ENCODE measurements at places on chromosomes 16 and 17. TPM values are rescaled to one million over a fixed set of nuclear protein-coding genes. Genes with fewer than 3 reads are reported as not detected.

The CENPX gene
- total RNA-seq, result 58.2 TPM

GRCh38 chr17:50214976-50215760 is 13.7 kb upstream of the COL1A1 start:
- peak; percentile 16 for DNase-seq
- H3K4me1 ChIP-seq, result peaks cover 43% of the 10 kb centered on the region
- no peaks in the 10 kb centered on the region for H3K36me3 ChIP-seq

The WFDC1 gene
- total RNA-seq, result 14.0 TPM

GRCh38 chr17:64146418-64147109 is 16.6 kb upstream of the ERN1 start:
- no peaks in the 10 kb centered on the region for H3K27me3 ChIP-seq
- H3K4me1 ChIP-seq, result peaks cover 12% of the 10 kb centered on the region
- H3K27ac ChIP-seq, result peak overlapping the region; percentile 93
- H3K36me3 ChIP-seq, result no peaks in the 10 kb centered on the region
- peak; percentile 74 for DNase-seq

- no peaks in the 10 kb centered on the region for H3K36me3 ChIP-seq
- peak; percentile 35 for DNase-seq
- no peaks in the 10 kb centered on the region for H3K27me3 ChIP-seq
- H3K27ac ChIP-seq, result peak overlapping the region; percentile 44
These were observed 67.7 kb upstream of the TANC2 start for GRCh38 chr17:62898239-62898864.

- peak overlapping the region; percentile 87 for H3K27ac ChIP-seq
- H3K4me3 ChIP-seq, result no peak overlapping the region
- H3K27me3 ChIP-seq, result no peaks in the 10 kb centered on the region
- no peaks in the 10 kb centered on the region for H3K36me3 ChIP-seq
- peaks cover 35% of the 10 kb centered on the region for H3K4me1 ChIP-seq
- no peak for DNase-seq
These were observed 198.2 kb upstream of the CHMP6 start for GRCh38 chr17:80793421-80793820.

DNA sequence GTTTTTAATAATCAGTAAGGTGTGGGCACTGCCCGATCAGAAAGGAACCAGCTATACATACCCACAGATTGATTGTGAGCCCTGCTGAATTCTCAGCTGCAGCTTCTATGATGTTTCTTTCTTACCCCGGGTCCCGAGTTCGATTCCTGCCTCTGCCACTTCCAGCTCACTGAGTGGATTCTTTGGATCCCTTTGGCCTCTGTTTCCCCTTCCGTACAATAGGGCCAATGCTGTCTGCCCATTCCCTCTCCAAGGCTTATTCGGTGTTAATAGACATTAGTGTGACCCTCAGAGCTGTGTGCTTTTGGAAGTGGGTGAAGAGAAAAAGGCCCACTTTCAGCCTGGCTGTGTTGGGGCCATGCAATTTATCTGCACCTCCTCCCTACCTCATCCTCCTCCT is 115.8 kb downstream of the IRX5 start:
- H3K4me1 ChIP-seq, result no peaks in the 10 kb centered on the region
- H3K27me3 ChIP-seq, result peaks cover 3% of the 10 kb centered on the region
- no peak for DNase-seq
- no peak overlapping the region for H3K27ac ChIP-seq
- no peak overlapping the region for H3K4me3 ChIP-seq

GRCh38 chr17:80781211-80781610 is 210.4 kb upstream of the CHMP6 start:
- peak overlapping the region; percentile 80 for H3K27ac ChIP-seq
- H3K4me1 ChIP-seq, result peaks cover 19% of the 10 kb centered on the region
- no peaks in the 10 kb centered on the region for H3K36me3 ChIP-seq
- no peak overlapping the region for H3K4me3 ChIP-seq
- DNase-seq, result no peak

- no peaks in the 10 kb centered on the region for H3K27me3 ChIP-seq
- H3K4me1 ChIP-seq, result no peaks in the 10 kb centered on the region
- no peaks in the 10 kb centered on the region for H3K36me3 ChIP-seq
- H3K27ac ChIP-seq, result no peak overlapping the region
- H3K4me3 ChIP-seq, result no peak overlapping the region
- no peak for DNase-seq
These were observed 3.1 kb upstream of the CD300LD start for GRCh38 chr17:74595037-74595750.

- no peak overlapping the region for H3K27ac ChIP-seq
- H3K36me3 ChIP-seq, result no peaks in the 10 kb centered on the region
- peaks cover 4% of the 10 kb centered on the region for H3K4me1 ChIP-seq
- no peaks in the 10 kb centered on the region for H3K27me3 ChIP-seq
- peak; percentile 49 for DNase-seq
These were observed 47.5 kb downstream of the NT5M start for GRCh38 chr17:17350491-17351355.

The KIF19 gene
- 0.20 TPM for total RNA-seq

The WNT9B gene
- 2.6 TPM for total RNA-seq

The FBRS gene
- total RNA-seq, result 18.5 TPM

GRCh38 chr17:2054512-2055291 is at the start of gene HIC1:
Gene HIC1 (plus strand): TSS chr17:2055103. CDS start chr17:2056691, 1,588 bp downstream.
- H3K36me3 ChIP-seq, result no peaks in the 10 kb centered on the region
- peak within 1 kb of the TSS; percentile 69 for H3K27ac ChIP-seq
- peaks cover 33% of the 10 kb centered on the region for H3K4me1 ChIP-seq
- H3K4me3 ChIP-seq, result peak within 1 kb of the TSS; percentile 72

- no peaks in the 10 kb centered on the region for H3K36me3 ChIP-seq
- no peak overlapping the region for H3K4me3 ChIP-seq
- H3K4me1 ChIP-seq, result no peaks in the 10 kb centered on the region
- no peak for DNase-seq
- H3K27me3 ChIP-seq, result no peaks in the 10 kb centered on the region
These were observed 341.4 kb downstream of the CA10 start for GRCh38 chr17:51817117-51817516.

DNA sequence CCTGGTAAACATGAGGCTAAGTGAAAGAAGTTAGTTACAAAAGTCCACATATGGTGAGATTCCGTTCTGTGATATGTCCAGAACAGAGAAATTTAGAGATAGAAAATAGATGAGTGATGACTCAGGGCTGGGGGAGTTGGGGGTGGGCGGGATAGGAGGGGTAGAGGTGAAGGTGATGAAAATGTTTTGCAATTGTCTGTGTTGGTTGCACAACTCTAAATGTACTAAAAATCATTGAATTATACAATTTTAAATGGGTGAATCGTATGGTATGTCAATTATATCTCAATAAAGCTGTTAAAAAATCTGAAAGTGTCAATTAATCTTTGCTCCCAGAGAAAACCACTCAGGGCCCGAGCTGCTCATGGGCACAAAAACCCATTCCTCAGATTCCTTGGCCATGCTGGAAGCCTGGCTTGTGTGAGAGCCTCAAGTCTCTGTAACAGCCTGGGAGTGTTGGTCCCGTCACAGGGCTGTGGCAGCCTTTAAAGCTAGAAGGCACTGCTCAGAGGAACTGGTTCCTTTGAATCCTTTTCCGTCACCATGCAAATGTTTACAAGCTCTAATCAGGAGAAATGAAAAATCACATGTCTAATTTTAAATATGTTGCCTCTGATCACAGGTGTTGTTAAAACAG is 225.3 kb downstream of the WWOX start:
- H3K4me1 ChIP-seq, result peaks cover 14% of the 10 kb centered on the region
- H3K27me3 ChIP-seq, result no peaks in the 10 kb centered on the region
- H3K27ac ChIP-seq, result no peak overlapping the region
- H3K36me3 ChIP-seq, result no peaks in the 10 kb centered on the region
- DNase-seq, result no peak

DNA sequence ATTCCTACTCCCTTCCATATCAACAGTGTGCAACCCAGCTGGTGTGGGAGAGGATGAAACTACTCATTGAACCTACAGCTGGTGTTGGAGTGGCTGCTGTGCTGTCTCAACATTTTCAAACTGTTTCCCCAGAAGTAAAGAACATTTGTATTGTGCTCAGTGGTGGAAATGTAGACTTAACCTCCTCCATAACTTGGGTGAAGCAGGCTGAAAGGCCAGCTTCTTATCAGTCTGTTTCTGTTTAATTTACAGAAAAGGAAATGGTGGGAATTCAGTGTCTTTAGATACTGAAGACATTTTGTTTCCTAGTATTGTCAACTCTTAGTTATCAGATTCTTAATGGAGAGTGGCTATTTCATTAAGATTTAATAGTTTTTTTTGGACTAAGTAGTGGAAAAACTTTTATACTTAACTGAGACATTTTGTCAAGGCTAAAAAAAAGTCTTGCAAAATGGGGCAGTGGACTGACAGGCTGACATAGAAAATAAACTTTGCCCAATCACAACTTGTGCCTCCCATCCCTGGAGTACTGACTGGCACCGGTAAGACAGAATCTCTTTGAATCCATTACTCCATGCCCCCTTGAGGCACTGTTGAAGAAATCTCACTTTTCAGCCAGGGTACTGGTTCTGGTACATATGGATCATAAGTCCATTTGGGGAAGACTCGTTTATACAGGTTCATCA is 12.5 kb downstream of the TSR1 start:
- H3K4me1 ChIP-seq, result no peaks in the 10 kb centered on the region
- H3K36me3 ChIP-seq, result no peaks in the 10 kb centered on the region
- no peak overlapping the region for H3K4me3 ChIP-seq

GRCh38 chr16:88724855-88725555 is 18.7 kb downstream of the CTU2 start:
- H3K36me3 ChIP-seq, result no peaks in the 10 kb centered on the region
- H3K4me1 ChIP-seq, result no peaks in the 10 kb centered on the region
- H3K27ac ChIP-seq, result no peak overlapping the region
- no peak for DNase-seq
- H3K4me3 ChIP-seq, result no peak overlapping the region

The CHST4 gene
- 0.28 TPM for total RNA-seq

The SPNS3 gene
- 0.17 TPM for total RNA-seq

- no peaks in the 10 kb centered on the region for H3K4me1 ChIP-seq
- peak overlapping the region; percentile 90 for H3K27ac ChIP-seq
- no peaks in the 10 kb centered on the region for H3K27me3 ChIP-seq
- no peaks in the 10 kb centered on the region for H3K36me3 ChIP-seq
These were observed 957 bp downstream of the VPS25 start for GRCh38 chr17:42774066-42774745.

DNA sequence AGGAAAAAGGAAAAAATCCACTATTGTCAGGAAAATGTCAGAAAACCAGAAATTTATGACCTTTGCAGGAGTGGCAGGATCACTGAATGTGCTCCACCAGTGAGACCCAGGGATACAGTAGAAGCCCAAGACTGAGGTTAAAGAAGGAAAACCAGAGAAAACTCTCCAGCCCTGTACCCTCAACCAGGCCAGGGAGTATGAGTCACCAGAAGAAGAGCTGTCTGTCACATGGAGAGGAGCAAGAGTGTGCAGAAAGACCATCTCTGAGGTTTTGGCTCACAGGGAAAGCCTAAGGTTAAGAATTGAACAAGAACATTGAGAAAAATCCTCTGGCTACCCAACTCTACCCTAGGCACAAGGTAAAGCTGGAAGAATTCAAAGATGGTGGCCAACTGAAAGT is 47.6 kb upstream of the MON1B start:
- DNase-seq, result no peak
- H3K36me3 ChIP-seq, result no peaks in the 10 kb centered on the region
- H3K27ac ChIP-seq, result no peak overlapping the region
- no peaks in the 10 kb centered on the region for H3K4me1 ChIP-seq
- no peak overlapping the region for H3K4me3 ChIP-seq
- H3K27me3 ChIP-seq, result no peaks in the 10 kb centered on the region

- DNase-seq, result no peak
- H3K4me3 ChIP-seq, result no peak overlapping the region
- peaks cover 9% of the 10 kb centered on the region for H3K4me1 ChIP-seq
- H3K36me3 ChIP-seq, result no peaks in the 10 kb centered on the region
- peak overlapping the region; percentile 84 for H3K27ac ChIP-seq
These were observed 62.0 kb downstream of the IL21R start for GRCh38 chr16:27463741-27464591.

The HP gene
- total RNA-seq, result 374 TPM

GRCh38 chr16:48194828-48195556 is 39.2 kb upstream of the ABCC12 start:
- no peak overlapping the region for H3K4me3 ChIP-seq
- H3K36me3 ChIP-seq, result no peaks in the 10 kb centered on the region
- no peak overlapping the region for H3K27ac ChIP-seq
- no peaks in the 10 kb centered on the region for H3K4me1 ChIP-seq
- peak; percentile 50 for DNase-seq

DNA sequence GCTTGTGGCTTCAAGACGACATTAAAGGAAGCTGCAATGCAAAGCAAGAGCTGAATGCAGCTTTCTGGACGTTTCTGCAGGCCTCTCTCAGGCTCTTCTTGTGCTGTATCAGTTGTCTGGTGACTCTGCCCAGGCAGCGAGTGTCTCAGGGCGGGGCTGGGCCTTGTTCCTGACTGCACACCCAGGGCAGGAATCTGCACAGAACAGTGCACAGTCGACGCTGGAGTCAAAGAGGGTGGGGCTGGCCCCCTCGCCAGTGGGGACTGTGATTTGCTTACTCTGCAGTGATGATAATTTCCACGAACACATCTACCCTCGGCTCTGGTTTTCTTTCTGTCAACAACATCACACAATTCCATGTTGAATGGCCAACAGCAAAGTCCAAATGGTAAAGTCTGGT is 60.7 kb downstream of the IRF8 start:
- H3K4me3 ChIP-seq, result no peak overlapping the region
- peak; percentile 43 for DNase-seq
- H3K27me3 ChIP-seq, result no peaks in the 10 kb centered on the region
- H3K36me3 ChIP-seq, result no peaks in the 10 kb centered on the region
- H3K27ac ChIP-seq, result no peak overlapping the region
- H3K4me1 ChIP-seq, result peaks cover 5% of the 10 kb centered on the region

GRCh38 chr16:27671410-27671809 is 121.5 kb downstream of the KATNIP start:
- no peak overlapping the region for H3K4me3 ChIP-seq
- H3K27me3 ChIP-seq, result no peaks in the 10 kb centered on the region
- no peak for DNase-seq
- H3K4me1 ChIP-seq, result no peaks in the 10 kb centered on the region

The VPS25 gene
- 89.9 TPM for total RNA-seq

The GCGR gene
- 2.9 TPM for total RNA-seq

The ALOX15 gene
- total RNA-seq, result 1.9 TPM

DNA sequence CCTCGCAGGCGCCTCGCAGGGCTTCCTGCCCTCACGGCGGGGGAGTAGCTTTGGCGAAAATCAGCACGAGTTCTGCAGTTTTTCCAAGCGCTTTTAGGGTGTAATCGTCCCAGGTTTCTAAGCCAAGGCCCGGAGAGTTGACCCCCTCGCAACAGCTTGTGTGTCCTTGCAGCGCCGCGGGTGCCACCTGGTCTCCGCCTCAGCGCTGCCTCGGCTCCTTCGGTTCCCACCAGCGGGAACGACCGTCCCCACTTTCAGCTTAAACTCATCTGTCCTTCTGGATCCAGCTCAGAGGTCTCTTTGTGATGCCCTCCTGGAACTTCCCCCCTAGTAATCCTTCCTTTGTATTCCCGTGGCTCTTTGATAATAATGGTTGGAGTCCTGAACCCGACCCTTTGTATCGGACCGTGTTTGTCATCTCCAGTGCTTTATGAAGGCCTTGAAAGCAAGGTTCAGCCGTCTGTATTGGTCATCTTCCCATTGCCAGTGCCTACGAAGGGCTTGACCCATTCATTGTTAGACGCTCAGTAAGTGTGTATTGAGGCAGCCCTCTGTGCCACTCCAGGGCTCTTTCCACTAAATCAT is 858 bp upstream of the SMARCE1 start:
- peak overlapping the region; percentile 98 for H3K4me3 ChIP-seq
- peak overlapping the region; percentile 100 for H3K27ac ChIP-seq
- peak; percentile 10 for DNase-seq
- H3K27me3 ChIP-seq, result no peaks in the 10 kb centered on the region
- H3K4me1 ChIP-seq, result peaks cover 28% of the 10 kb centered on the region
